ENCODE measurements at places on chromosomes 2 and 18.

- no peak for ATAC-seq
Observed at GRCh38 chr2:16821692-16822091, 156.1 kb upstream of the CYRIA start.

- no peak for ATAC-seq
Observed at GRCh38 chr2:237348281-237348865, 65.6 kb downstream of the COL6A3 start.

- ATAC-seq: no peak
Observed at GRCh38 chr18:6795307-6795706, 65.8 kb downstream of the ARHGAP28 start.

DNA sequence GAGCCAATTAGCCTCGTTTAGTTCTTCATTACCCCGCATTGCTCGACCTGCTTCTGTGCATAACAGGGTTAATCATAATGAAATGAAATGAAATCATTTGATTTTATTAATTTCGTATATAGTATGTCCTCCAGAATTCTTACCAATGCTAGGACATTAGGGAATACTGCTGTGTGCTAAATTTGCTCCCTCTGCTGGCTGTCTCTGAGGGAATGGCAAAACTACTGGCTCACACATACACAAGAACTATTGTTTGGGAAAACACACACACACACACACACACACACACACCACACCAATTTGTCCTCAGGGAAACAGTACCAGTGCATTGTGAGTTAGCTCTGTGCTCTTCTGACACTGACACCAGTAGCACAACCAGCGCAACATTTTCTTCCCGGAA lies 273.3 kb upstream of the TCF4 start:
- ATAC-seq: no peak

GRCh38 chr2:219844401-219845091 lies 217.1 kb downstream of the SLC4A3 start:
- no peak for ATAC-seq

DNA sequence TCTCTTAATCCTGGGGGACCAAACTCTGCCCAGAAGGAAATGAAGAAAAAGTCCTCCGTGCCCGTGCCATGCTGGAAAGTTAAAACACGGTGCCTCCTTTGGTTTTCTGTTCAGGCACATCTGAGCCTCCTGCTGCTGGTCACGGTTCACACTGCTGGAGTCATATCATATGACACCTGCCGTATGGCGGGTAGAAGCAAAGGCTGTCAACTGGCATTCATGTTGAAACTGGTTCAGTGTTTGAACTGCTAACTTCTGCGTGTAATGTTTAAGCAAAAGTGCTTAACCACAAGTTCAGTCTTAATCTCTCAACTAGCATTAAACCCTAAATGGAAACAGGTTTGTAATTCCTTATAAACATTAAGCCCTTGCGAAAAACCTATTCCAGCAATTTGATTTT lies 3.1 kb downstream of the STK39 start:
- peak; percentile 61 for ATAC-seq

DNA sequence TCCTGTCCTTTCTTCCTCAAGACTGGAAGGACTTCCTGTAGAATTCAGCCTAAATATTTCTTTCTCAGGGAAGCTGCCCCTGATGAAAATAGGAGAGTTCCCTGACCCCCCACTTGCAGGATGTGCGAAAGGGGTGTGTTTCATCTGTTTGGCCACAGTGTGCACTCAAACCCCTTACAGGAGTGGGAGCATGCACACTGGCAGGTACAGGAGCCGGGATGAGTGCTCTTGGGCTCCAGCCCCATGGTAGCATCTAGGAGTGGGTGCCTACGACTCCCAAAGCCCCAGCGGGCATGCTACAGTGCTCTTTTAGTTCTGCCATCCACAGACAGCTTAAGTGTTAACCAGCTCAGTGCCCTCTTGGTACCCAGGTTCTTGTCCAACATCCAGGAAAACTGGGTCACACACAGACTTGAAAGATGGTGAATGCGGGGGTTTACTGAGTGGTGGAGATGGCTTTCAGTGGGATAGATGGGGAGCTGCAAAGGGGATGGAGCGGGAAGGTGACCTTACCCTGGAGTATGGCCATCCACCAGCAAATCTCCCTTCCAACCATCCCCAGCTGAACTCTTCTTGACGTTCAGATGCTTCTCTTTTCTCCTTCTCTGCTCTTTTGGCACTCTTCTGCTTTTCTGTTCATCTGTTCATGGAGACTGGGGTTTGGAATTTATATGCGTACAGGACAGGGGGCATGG lies 295.0 kb upstream of the NCKAP5 start:
- ATAC-seq: no peak

DNA sequence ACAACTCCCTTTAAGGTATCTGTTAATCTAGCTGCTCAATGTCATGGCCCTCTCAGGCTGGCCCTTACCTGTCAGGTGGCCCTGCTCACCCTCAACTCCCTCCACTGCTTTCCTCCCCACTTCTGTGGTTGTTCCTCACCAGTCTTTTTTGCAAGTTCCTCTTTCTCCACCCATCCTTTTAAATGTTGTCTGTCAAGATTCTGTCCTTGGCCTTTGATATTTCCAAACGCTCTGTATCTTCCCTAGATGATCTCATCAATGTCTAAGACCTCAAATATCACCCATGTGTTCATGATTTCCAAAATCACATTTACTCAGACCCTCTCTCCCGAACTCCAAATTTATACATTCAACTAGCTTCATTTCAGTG lies 3.5 kb downstream of the PTPN2 start:
- ATAC-seq: no peak

- peak; percentile 83 for ATAC-seq
Observed at GRCh38 chr18:75036917-75037688, 171.8 kb downstream of the PTGR3 start.

- ATAC-seq: no peak
Observed at GRCh38 chr2:228387776-228388175, 206.3 kb upstream of the SPHKAP start.

- ATAC-seq: no peak
Observed at GRCh38 chr2:34070196-34070595, 471.1 kb upstream of the FAM98A start.

GRCh38 chr18:79504034-79504433 lies 108.3 kb downstream of the NFATC1 start:
- ATAC-seq: no peak

DNA sequence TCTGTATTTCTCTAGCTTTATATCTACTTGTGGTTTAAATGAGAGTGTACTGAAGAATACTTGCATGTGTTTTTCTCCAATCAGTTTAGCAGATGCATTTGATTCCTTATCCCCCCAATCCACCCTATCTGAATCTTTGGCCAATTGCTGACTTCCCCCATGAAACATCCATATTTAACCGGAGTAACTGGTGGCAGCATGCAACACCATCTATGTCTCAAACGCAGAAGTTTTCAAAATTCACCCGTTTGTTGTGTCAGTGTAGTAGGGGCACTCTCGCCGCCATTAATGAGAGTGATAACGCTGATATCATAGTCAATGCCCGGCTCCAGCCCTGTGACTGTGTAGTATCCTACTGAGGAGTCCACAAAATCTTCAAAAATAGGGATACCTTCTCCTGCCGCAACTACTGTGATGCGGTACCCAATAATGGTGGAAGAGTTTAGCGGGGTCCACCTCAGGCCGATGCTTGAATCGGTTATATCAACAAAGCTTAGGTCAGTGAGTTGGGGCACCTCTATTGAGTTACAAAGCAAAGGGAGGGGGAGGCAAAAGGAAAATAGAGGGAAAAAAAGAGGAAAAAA lies 43.1 kb downstream of the FN1 start:
- ATAC-seq: no peak

DNA sequence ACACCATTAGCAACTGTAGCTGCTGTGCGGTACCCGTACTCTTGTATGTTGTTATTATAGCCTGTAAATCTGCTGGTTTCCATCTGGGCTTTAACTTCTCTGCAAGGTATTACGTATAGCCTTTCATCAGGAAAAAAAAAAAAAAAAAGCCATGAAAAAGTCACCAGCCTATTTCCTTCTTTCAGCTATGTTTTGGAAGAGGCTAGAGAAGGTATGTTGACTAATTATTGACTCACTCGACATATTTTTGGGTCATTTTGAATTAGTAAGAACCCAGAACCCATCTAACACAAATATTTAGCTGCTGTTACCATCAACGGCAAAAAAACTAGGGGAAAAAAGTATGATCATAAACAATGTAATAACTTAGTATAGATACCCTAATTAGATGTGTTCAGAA lies 1395.6 kb downstream of the SUCLG1 start:
- no peak for ATAC-seq

- no peak for ATAC-seq
Observed at GRCh38 chr2:20349513-20349921, 1.1 kb downstream of the PUM2 start.

DNA sequence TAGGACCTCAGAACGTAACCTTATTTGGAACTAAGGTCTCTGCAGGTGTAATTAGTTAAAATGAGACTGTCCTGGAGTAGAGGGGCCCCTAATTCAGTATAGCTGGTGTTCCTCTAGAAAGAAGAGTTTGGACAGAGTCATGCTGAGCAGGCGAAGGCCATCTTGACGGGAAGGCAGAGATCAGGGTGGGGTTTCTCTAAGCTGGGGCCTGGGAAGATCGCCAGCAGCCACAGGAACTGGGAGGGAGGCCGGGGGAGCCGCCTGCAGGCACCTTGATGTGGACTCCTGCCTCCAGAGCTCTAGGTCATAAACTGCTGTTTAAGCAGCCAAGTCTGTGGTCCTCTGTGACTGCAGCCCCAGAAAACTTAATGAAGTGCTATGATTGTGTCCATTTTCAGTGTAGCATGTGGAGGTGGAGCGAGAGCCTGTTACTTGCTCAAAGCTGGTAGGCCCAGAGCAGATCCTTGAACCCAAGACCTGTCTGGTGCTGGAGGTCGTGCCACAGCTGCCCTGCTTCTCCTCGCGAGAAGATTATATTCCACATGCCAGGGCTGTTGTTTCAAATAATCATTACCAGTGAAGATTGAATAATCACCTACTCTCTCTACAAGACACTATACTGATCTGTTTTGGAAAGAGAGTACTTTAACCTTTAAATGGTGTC lies 105.7 kb downstream of the TPO start:
- ATAC-seq: no peak

DNA sequence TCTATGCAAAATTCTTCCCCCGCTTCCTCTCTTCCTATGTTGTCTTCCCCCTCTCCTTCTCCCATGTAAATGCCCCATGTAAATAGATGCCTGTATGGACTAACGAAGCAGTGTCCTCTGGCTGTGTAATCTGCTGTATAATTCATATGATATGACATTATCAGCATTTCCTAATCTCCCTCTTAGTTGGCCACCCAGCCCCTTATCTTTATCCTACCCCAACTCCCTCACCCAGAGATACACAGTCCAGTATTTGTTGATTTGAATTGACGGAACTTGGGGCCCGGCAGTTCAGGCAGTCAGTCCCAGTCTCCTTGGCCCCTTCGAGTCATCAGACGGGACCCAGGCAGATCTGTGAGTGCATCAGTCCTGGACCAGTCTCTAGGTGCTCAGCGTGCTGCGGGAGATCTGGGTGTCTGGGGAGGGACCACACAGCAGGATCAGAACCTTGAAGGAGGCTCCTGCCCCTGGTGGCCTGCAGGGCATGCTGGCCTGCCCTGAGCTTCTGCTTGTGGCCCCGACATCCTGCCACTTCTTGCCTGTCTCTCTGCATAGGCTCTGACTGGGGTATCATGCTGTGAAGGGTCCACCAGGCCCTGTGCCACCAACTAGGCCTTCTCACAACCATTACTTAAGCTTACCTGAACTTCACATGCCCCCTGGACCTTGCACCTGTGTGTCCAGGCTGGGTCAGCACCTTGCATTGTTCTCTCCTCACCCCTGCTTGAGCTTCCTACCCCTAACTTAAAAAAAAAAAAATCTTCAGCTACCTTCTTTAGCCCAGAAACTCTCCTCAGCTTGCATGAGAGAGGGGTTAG lies 88.1 kb upstream of the ATL2 start:
- ATAC-seq: no peak

DNA sequence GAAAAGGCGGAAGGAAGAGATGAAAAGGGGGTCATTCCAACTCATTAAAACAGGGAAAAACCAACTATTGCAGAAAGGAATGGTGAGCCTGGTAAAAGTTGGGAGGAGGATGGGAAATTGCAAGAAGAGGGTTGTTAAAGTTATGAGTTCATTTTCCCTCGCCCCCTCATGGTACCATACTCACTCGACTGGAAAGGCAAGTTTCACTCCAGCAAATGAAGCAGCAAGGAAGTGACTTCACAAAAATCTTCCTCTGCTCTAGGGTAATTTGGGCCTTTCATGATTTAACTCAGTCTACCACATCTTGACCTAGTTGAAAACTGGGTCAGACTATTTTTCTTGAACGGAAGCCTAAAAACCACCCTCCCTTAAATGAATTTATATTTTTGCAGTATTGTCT lies 22.8 kb upstream of the DAW1 start:
- peak; percentile 74 for ATAC-seq

DNA sequence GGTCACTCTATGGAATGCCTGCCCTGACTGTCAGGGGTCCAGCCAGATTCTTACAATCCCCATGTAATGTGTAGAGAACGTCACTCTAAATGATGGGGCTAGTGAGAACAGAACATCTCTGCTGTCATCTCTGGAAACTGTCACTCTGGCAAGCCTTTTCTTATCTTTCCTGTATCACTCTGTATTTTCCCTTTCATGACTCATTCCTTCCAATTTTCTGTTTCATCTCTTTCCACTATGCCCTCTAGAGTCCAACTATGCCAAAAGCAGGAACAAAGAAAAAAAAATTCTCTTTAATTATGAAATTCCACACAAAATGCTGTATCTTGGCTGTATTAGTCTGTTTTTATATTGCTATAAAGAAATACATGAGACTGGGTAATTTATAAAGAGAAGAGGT lies 608.8 kb downstream of the ADCYAP1 start:
- ATAC-seq: no peak

- no peak for ATAC-seq
Observed at GRCh38 chr2:38512211-38512610, 90.5 kb downstream of the HNRNPLL start.

- ATAC-seq: no peak
Observed at GRCh38 chr2:44116319-44116718, 52.4 kb upstream of the PPM1B start.

GRCh38 chr18:55699233-55699765 lies 111.3 kb upstream of the TCF4 start:
- ATAC-seq: no peak

- no peak for ATAC-seq
Observed at GRCh38 chr2:169095621-169096105, 26.3 kb downstream of the DHRS9 start.

GRCh38 chr18:49021433-49022129 lies 70.8 kb upstream of the SMAD7 start:
- ATAC-seq: peak; percentile 55
